ENCODE measurements at places on chromosomes 3 and 15. TPM values are rescaled to one million over a fixed set of nuclear protein-coding genes. Genes with fewer than 3 reads are reported as not detected.

- no peak for DNase-seq
Observed at GRCh38 chr15:41943543-41944312, 28.6 kb downstream of the EHD4 start.

The SPPL2A gene
- total RNA-seq = 114 TPM

The OSTN gene
- total RNA-seq = not detected

The ABHD6 gene
- total RNA-seq = 21.7 TPM

- DNase-seq = no peak
Observed at GRCh38 chr3:25291481-25291905, 136.6 kb upstream of the RARB start.

GRCh38 chr3:111819927-111820326 is 39.1 kb upstream of the PHLDB2 start:
- DNase-seq = no peak

Measured in dermis blood vessel endothelial cell (primary cell).